ENCODE measurements at places on chromosomes 1 and 21.
A peak's percentile ranks its signal among the peaks of the same experiment; 100 is the strongest.

DNA sequence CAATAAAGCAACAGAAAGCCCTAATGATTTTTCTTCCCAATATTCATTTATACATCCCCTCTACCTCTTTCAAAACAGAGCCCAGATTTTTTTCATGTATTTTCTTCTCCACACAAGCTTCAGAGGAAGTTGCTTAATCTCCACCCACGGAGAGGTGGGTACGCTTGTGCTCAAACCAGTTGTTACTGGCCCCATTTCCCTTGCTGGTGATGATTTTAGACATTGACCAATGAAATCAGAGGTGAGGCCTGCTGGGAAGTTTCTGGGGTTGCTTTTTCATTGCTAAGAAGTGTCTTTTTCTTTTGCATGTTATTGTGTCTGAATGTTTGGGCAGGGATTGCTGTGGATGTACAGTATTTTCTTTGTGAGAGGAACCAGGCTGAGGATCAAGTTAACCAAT is 448.1 kb upstream of the B3GALT2 start:
- DNase-seq = no peak

GRCh38 chr21:35399706-35400105 is 350.6 kb upstream of the RUNX1 start:
- DNase-seq = no peak

DNA sequence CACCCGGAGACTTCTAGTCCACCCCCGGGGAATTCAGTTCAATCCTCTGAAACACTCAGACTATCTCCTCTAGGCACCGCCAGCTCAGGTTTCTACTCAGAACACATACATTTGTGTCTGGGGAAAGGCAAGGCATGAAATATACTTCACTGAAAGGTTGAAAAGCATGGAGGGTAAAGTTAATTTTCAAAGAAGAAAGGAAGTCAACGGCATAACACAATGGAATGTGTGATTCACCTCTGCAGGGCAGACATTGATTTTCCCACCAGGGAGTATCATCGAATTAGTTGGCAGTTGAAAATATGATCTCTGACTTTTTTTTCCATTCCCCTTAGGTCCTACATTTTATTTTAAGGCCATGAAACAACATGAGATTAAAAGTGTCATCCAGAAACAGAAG is 669.4 kb downstream of the SMYD3 start:
- DNase-seq = peak; percentile 72

GRCh38 chr1:38680801-38681510 is 178.6 kb downstream of the RRAGC start:
- DNase-seq = peak; percentile 3

DNA sequence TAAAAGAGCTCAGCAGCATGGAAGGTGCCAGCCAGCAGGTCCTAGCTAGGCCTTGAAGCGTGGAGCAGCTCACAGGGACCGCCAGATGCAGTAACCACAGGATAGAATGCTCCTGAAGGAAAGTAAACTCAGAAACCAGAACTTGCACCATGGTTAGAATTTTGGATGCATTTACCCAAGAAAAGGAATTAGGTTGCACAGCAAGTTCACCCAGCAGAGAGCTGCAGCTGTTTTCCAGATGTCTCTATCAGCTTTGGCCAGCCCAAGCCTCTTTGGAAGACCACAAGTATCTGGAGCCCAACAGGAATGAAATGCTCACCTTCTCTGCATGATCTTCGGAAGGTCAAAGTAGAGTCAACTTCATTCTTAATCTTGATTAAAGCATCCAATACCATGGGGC is 21.0 kb upstream of the ATP13A2 start:
- no peak for DNase-seq

GRCh38 chr1:169644297-169644696 is 14.4 kb upstream of the SELP start:
- no peak for DNase-seq

DNA sequence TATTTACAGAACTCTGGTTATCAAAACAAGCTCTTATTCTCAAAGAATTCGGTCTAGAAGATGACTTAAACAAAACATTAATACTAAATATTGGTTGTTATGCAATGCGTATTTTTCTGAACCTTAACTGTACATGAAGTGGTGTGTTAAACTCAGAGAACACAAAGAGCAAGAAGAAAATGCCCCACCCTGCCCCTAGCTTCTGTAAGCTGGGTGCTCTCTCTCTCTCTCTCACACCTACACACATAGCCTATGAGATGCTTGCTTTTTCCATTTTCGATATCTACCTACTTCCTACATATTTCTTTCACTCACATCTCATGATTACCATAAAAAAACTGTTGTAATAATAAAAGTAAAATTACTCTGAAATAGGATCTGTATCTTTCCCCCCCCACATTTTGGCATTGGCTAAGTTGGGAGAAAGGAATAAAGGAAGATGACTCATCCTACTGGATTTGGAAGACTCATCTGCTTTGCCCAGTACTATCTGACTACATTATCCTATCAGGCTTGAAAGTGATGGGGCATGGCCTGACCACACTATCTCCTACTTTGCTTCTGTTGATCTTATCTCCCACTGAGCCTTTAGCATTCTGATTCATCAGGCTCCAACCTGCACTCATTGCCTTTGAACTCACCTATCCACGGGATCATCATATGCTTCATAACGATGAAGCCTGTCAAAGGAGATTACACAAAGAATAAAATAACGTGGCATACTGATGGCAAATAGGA is 2.9 kb downstream of the CRYZ start:
- DNase-seq = peak; percentile 82

GRCh38 chr1:110671361-110671760 is 3.4 kb downstream of the KCNA3 start:
- DNase-seq = no peak

DNA sequence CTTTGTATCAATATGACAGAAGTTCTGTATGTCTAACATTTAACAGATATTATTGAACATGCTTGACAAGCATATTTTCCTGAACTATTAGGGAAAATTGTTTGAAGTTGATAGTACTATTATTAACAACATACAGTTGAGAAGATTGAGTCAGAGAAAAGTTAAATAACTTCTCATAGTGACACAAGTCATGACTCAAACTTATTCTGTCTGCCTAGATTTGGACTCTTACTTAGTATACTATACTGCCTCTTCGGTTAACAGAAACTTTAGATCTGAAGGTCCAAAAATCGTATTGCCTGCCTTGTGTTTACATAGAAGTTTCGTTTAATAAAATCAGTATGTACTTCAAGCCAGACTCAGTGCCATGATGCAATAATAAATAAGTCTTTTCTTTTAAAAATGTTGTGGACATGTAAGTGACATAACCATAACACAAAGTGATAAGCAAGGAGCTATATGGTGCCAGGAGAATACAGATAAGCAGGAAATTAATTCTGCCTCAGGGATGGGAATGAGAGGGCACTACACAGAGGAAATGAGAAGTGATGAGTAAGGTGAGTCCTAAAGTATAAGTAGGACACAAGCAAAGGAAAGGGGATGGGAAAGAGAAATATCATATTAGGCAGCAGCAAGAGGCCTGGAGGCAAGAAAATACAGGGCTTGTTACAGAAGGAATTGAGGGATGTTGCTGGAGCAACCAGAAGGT is 48.1 kb downstream of the LHX9 start:
- DNase-seq = no peak

- no peak for DNase-seq
Measured at GRCh38 chr21:25408666-25409065, 198.6 kb downstream of the MRPL39 start.

- no peak for DNase-seq
Measured at GRCh38 chr1:38015978-38016725, 3.6 kb downstream of the UTP11 start.

GRCh38 chr1:229248821-229249817 is 21.8 kb upstream of the RAB4A start:
- no peak for DNase-seq

DNA sequence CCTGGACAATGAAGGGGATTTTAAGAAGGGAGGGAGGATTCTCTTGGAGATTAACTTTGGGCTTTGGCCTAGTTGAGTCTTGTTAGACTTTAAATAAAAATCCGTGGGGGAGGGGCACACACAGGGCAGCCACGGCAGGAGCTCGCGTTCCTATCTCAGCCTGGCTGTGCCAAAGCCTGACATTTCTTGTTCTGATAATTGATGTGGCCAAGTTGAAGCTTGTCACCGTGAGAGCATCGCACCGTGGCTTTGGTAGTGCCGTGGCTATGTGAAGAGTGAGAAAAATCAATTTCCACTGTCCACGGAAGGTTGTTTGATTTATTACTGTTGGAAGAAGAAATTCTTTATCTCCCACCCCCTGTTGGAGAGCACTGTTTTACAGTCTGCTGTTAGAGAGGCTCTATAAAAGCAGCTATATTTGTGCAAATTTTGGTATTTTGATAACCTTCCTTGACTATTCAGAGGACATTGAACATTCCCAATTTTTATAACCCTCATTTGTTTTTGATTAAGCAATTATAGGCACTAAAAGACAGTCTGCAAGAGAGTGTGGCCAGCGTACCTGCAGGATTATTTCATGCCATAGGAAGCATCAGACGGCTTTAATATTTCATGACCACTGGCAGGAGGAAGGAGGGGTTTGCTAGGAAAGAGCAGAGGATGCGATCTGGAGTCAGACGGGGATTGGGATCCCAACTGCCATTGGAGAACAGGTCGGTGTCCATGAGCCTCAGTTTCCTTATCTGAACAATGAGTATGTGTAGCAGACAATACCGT is 160.7 kb downstream of the KAZN start:
- no peak for DNase-seq

GRCh38 chr1:80171631-80172030 is 1165.1 kb upstream of the ADGRL4 start:
- DNase-seq = no peak

GRCh38 chr1:9435153-9435636 is 104.1 kb upstream of the SLC25A33 start:
- no peak for DNase-seq

DNA sequence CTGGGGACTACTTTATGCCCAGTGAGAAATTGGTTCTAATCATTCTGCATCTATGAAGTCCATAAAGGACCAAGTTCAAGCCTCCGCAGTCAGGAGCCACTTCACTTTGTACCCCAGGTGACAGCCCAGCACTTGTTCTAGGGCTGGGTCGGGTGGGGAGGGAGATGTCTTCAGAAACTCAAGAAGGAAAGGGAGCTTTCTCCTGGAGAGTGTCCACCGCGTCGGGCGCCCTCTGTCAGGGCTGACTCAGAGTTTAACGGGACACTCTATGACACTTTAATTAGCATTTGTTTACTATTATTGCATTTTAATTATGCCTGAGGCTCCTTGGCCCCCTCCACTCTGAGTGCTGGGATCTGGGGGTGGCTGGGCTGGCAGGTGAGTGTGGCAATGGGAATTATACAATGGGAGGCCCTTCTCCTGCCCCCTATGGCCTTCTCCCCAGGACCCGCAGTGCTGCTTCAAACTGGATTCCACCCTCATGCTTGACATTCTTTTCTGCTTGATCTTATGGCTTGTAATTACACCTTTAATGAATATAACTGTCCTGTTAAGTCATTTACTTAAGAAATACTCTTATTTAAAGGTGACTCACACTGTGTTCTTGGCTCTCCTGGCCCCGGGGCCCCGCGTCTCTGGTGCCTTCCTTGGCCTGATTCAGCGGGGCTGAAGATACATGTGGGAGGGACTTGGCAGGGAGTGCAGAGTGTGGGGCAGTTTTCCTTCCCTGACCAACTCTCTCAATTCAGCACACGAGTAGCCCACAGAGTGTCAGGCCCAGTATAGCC is 136.6 kb downstream of the PLXNA2 start:
- peak; percentile 82 for DNase-seq

- DNase-seq = peak; percentile 15
Measured at GRCh38 chr1:71041806-71042205, 5.8 kb downstream of the PTGER3 start.

GRCh38 chr1:31064718-31065309 is 703 bp downstream of the PUM1 start:
- no peak for DNase-seq

- peak; percentile 54 for DNase-seq
Measured at GRCh38 chr1:89938171-89939055, 56.5 kb upstream of the ZNF326 start.

- no peak for DNase-seq
Measured at GRCh38 chr1:85502171-85502570, 37.2 kb upstream of the DDAH1 start.

DNA sequence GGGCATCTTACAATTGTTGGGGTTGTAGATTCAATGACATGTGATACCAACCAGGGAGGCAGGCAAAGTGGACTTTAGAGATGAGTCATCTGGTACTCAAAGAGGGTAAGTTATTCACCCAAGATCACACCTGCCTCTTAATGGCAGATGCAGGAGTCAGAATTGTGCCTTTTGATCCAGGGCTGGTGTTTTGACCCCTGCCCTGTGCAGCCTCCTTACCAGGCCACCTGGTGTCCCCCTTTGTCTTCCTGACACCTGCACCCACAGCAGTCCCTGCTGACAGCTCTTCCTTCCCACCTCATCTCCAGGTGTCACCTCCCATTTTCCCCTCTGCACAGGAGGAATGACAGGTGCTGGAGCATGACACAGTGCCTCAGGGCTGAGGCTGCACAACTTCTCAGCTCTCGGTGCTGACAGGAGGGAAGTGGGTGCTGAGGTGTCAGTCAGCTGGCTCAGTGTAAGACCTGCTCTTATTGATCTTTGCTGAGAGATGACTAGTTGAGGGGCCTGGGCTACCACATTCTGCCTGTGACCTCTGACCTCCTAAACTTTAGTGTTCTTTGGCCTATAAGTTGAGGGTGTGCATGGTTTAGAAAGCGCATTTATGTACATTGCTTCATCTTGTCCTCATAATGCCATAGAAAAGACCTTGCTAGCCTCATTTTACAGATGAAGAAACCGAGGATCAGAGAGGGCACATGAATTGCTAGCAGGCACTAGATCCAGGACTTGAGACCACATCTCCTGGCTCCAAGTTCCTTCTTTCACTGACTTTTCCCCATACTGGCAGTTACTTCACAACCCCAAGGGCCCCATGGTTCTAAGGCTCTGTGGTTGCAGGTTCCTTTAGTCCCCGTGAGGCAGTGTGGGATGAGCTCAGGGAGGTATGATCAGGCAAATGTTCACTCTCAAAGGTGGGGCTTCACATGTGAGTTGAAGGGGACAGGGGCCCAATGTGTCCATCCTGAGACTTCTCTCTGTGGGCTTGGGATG is 31.3 kb downstream of the CACNA1E start:
- DNase-seq = no peak

DNA sequence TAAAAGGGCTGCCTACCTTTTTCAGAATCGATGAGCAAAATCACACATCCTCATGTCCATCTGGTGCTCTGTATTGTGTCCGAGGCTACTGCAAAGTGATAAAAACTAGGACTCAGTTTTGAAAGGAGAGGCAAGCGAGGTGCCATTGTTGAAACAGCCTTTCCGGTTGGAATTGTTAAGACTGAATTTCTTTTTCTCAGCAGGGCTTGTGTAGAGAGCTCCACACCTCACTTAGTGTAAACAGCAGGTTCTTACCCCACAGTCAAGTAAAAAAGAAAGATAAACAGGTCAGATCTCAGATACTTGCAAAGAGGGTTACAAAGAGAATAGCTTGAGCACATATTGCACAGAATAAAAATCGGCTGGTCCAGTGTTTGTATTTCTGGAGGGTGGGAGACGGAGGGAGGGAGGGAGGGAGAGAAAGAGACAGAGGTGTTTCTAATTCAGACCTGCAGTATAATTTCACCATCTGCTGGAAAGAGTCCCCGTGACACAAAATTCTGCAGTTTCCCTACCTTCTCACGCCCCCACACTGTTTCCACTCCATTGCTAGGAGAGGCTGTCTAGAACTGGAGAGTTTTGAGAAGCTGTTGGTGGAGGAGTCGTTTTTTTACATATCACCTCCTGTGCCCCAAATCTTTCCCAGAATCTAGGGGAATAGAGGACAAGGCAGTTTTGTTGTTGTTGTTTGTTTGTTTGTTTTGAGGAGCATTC is 82.5 kb downstream of the EDEM3 start:
- no peak for DNase-seq

- DNase-seq = no peak
Measured at GRCh38 chr21:42312626-42313104, 2.5 kb downstream of the TFF3 start.
